Mesendoderm (in vitro differentiated cells): ENCODE measurements at places on chromosomes 12 and 14.

- DNase-seq: peak; percentile 67
Observed at GRCh38 chr14:98651037-98651436, 621.0 kb downstream of the BCL11B start.

GRCh38 chr12:79935624-79936345 is 888 bp upstream of the PPP1R12A start:
- peak; percentile 53 for DNase-seq

DNA sequence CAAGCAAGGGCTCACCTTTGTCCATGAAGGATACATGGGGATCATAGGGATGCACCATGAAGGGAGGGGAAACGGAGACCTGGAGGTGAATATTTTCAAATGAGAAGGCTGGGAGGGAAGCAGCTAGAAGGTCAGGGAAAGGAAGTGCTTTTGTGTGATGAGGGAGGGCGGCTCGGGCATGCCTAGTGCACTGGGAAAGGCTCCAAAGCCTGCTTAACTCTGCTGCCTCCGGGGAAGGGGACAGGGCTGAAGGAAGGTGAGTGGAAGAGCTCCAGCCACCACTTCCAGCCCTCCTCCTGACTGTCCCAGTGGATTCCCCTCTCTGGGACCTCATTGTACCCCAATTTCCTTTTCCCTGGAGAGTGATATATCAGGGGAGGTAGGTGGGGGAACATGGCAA is 149.4 kb upstream of the PRMT8 start:
- no peak for DNase-seq

DNA sequence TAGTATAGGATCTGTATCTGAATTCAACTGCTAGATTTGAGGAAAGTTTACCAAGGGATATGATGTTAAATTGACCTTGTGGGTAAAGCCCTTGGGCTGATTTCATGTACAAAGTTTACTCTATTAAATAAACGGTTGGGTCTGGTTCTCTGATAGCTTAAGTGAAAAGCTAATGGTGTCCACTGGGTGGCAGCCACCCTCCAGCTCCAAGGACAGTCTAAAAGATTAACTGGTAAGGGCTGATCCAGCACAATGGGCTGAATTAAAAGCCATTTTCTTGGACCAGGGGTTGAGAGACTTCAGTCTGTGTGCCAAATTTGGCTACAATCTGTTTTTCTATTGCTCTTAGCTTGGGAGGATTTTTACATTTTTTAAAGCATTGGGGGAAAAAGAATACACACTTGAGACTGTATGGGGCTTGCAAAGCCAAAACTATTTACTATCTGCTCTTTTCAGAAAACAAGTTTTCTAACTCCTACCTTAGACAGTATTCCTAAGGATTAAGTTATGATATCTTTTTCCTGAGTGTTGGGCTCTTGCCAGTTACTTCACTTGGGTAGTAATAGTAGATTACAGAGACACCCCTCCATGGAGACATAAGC is 116.5 kb downstream of the GPHN start:
- peak; percentile 67 for DNase-seq

DNA sequence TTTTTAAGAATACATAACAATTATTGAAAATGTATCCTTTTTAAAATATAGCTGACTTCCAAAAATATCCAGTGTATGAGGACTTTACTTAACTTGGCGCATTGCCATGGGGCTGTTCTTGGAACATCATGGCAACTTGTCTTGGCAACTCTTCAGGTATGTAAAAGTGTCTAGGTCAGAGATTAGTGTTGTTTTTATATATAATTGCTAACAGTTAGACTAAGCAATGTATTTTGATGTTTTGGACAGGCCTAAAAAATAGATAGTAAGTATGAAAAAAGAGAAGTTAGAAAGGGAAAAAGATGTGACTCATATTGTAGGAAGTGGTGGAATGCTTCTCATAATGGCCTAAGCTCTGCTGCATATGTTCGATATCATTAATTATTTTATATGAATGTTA is 70.9 kb downstream of the MON2 start:
- no peak for DNase-seq

- peak; percentile 99 for DNase-seq
Observed at GRCh38 chr12:52032804-52033445, 18.3 kb upstream of the NR4A1 start.

DNA sequence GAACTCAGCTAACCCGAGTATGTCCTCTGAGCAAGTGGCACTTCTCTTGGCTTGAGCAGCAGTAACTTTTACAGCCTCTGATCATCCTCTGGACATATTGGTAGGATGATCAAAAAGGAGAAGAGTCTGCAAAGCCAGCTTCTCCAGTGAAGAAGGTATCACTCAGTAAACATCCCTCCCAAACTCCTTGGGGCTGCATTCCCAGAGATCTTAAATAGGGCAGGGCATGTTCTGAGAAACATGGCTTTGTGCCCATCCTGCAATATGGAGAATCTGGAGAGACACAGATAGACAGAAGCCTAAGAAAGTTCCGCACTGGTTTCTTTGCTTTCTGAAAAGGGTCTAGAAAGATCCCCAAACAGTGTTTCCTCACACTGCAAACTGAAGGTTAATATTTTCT is 65.4 kb downstream of the RBM19 start:
- DNase-seq: no peak

DNA sequence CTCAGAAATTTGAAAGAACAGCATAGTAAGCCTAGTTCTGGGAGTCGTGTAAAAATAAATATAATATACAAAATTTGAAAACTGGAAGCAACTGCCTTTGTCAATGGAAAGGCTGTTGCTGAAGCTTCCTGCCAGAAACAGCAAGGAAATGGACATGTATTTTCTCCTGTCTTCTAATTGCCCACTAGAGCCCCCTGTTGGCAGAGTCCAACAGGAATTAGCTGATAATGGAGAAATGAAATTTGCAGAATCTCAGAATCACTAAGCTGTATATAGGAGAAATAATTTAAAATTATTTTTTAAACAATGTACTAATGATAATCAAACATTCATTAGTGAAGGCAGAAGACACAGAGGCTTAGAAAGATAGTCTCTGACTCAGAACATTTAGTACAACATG is 414.8 kb downstream of the SLC6A15 start:
- DNase-seq: peak; percentile 33

DNA sequence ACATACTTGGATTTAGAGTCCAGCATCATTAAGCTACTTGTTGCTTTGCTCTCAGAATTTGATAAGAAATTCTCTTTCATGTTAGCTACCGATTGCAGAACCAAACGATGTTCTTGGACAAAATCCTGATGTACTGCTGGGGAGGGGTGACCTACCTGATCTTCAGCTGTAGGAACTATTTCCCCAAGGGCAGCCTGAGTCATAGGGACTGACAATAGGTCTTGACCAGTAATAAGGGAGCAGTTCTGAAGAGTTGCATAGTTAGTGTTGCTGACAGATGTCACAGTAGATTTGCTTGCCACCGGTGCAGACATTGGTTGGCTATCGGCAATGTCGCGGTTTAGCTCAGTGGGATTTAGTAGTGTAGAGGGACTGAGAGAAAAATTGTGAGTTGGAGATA is 10.6 kb downstream of the SIX4 start:
- DNase-seq: no peak

DNA sequence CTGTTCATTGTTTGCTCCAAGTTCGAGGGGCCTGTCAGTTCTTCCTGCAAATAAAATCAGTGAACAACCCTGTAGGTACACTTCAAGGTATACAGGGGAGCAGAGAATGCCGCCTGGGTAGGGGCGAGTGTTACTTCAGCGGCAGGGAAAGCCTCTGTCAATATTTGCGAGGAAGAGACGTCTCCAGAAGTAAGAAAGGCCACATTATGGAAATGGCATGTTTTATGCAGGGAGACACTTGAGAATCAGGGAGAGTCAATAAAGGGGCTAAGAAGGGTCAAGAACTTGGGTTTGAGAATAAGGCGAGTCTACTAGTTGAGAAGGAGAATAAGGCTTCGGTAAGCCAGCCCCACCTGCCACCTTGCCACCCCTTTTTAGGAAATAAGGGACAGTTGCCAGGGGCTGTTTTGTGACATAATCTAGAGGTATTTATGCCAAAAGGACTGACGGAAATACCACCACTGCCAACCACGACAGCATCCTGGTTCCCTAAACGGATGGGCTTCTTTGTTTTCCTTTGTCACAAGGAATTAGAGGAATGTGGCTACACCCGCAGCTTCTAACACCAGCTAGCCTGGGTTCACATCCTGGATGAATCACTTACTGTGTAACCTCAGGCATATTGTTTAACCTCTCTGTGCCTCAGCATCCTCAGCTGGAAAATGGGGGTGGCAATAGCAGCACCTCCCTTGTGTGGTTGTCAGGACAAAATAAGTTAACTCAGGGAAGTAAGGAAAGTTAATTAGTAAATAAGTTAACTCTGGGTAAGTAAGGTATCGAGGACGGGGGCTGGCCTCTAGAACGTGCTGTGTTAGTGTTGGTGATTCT is 67.7 kb downstream of the EID3 start:
- peak; percentile 94 for DNase-seq

GRCh38 chr12:54981796-54982195 is 2.8 kb downstream of the TESPA1 start:
- DNase-seq: no peak

DNA sequence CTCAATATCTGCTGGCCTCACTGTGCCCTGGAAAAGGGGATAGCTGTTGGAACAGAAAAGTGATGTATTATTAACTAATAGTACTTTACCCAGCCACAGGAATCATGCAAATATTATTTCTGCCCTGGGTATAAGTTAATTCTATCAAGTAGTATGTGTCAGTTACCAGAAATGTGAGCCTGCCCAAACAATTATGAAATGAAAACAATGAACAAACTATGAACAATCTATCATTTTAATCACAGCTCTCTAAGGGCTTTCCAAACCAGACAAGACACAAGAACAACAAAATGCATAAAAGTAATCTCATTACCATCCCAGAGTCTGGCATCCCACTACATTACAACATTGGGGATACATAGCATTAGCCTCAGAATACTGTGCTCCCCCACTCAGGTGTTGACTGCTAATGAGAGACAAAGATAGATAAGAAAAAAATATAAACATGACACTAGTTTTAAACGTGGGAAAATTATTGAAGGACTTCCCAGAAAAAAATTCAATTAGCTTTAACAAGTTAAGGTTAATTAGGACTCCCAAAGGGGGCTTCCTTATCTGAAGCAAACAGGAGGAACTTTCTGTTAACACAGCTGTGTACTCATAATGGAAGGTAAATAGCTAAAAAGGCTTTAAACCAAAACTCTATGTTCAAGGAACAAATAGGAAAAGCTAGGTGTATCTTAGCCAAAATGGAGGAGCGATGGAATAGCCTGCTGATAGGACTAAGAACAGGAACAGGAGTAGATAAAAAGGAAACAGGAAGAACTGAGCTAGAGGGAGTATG is 3.3 kb downstream of the DCAF5 start:
- no peak for DNase-seq

DNA sequence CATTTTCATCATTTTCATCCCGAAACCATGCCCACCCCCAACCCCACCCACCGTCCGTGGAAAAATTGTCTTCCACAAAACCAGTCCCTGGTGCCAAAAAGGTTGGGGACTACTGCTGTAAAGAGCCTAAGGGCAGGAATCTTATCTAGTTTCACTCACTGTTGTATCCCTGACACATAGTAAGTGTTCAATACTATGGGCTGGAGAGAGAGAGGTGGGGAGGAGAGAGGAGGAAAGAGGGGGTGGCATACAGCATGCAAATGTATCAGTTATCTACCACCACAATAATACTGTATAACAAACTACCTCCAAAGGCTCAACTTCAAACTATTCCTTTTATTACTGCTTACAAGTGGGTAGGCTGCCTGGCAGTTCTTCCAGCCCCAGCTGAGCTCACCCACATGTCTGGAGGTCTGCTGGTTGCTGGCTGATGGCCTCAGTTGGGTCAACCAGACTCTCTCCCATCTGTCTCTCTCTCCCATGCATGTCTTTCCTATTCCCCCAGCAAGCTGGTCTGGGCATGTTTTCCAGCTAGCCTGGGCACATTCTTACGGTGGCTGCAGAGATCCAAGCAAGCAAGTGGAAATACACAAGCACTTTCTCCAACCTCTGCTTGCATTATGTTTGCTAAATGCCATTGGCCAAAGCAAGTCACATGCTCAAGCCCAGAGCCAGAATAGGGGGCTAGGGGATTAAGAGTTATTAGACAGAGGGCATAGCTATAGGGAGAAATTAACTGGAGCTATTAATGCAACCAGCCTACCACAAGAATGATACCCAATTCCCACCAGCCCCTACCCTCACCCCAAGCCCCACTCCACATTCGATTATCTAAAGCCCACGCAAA is 31.6 kb upstream of the FICD start:
- peak; percentile 19 for DNase-seq

- no peak for DNase-seq
Observed at GRCh38 chr12:64545081-64545382, 65.3 kb upstream of the RASSF3 start.

- no peak for DNase-seq
Observed at GRCh38 chr14:28983279-28983678, 216.7 kb downstream of the FOXG1 start.

DNA sequence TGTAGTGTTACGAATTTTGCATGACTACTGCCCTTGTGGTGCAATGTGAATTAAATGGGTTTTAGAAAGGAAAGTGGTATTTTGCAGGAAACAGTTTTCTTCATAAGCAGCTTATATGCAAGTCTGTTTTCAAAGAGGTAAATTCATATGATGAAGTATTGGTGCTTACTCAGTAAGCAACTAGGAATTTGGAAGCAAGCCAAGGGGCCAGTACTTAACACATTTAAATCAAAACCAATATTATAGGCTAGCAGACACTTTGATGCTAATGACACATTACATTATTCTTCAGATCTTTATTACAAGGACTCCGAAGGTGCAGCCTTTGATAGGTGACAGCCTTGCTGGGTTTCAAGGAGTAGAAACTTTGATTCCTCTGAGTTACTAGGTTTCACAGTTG is 23.1 kb downstream of the MGAT4C start:
- no peak for DNase-seq

DNA sequence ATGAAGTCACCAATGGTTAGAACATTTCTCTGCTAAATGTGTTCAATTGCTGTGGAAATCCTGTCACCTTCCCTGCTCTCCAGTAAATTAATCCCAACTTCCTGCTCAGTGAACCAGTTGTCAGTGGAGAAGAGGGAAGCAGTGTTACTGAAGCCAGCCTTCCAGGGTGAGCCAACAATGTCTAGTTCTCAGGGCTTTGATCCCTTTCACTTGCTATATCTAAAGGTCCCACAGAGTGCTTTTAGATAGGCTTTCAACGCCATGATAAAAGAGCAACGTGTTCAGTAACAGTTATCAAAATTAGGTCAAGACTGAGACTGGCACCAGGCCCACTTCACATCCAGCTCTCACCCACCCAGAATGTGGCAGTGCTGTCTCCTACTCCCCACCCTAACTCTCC is 139.7 kb downstream of the KCNH5 start:
- DNase-seq: peak; percentile 16

GRCh38 chr12:114408471-114408885 is 2.5 kb upstream of the TBX5 start:
- DNase-seq: peak; percentile 21
